ENCODE measurements at places on chromosomes 16 and 17.

DNA sequence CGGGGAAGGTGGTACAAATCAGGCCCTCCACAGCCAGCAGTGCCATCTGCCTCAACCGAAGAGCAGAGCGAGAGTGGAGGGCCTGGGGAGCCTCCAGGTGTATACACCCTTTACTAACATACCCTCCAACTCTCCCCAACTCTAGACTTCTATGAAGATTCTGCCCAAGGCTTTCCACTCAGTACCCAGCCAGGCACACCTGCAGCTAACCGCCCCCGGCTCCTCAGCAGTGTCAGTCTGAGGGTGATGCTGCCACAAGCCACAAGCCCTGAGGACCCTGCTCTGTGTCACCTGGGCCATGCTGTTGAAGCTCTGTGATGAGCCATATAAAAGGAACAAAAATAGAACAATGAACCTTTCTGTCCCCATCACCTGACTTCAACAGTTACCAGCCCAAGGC lies 3.8 kb downstream of the CENPV start:
- DNase-seq: no peak

GRCh38 chr17:52140601-52141000 lies 17.9 kb downstream of the CA10 start:
- no peak for DNase-seq

DNA sequence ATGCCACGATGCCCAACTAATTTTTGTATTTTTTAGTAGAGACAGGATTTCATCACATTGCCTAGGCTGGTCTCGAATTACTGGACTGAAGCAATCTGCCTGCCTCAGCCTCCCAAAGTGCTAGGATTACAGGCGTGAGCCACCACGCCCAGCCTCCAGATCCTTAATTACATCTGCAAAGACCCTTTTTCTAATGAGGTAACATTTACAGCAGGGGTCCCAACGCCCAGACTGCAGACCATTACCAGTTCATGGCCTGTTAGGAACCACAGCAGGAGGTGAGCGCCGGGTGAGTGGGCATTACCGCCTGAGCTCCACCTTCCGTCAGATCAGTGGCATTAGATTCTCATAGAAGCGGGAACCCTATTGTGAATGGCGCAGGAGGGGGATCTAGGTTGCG lies 4.0 kb upstream of the RAB11FIP4 start:
- DNase-seq: no peak

GRCh38 chr17:66604376-66604775 lies 230.5 kb upstream of the CACNG5 start:
- no peak for DNase-seq

GRCh38 chr17:82463925-82464566 lies 5.5 kb downstream of the NARF start:
- DNase-seq: no peak

- DNase-seq: no peak
Measured at GRCh38 chr16:840561-841454, 40.3 kb upstream of the GNG13 start.

- DNase-seq: no peak
Measured at GRCh38 chr17:64264891-64265290, 1.8 kb upstream of the TEX2 start.

DNA sequence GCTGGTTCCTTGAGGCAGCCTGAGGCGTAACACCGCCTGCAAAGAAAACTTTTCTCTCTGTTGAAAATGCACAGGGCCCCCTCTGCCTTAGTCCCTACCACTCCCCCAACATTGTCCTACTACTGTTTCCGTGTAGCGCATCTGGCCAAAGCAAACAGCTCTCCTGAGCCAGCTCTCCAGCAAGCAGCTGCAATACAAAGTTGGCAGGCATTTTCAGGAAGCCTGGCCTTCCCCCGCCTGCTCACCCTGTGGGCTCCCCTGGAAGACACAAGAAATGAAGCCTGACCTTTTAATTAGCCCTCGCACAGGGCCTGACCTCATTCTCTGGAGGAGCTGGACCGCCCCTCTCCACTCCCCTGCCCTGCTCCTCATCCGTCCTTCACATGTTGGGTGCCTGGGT lies 66.7 kb downstream of the SOX9 start:
- DNase-seq: no peak

GRCh38 chr16:75011634-75012307 lies 12.9 kb downstream of the ZNRF1 start:
- peak; percentile 37 for DNase-seq

DNA sequence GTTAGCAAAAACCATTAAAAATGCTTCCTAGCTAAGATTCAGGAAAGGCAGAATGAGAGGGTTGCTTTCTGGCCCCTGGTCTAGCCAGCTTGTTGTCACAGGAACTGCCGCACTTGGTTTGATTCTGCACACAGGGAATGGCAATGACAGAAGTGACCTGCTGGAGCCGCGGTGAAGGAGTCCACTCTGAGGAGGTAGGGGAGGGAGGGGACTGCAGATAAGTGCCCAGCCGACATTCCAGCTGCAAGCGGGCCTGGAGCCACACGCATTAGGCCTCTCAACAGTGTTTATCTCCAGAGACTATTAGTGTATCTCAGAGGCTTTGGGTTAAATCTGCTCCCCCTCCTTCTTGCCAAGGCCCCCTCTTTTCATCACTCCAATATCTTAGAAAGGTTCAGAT lies 38.6 kb downstream of the CDRT15 start:
- DNase-seq: no peak

DNA sequence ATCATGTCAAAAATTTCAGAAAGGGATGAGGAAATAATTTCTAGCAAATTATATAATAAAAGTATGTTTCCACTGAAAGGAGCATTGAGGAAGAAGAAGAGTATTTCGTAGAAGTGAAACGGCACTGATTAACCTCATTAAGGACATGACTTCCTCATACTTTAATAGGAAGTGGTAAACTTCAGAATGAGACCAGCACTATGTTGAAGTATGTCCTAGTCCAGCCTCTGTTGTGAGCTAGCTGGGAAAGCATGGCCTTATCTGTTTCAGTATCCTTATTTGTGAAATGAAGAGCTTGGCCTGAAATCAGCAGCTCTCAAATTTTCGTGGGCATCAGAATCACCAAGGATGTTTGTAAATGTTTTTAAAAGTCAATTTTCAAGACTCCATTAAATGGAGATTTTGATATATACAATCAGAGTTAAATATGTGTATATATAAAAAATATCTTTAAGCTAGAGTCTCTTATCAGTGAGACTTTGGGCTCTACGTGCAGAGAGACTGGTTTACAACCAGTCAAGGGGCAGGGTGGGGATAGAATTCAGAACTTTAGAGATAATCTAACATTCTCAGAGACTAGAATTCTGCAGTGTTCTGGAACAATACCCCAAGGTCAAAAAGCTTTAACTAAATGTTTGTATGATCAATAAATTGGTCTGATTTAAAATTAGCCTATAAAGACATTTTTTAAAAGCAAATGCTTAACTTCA lies 365.4 kb downstream of the CDH13 start:
- no peak for DNase-seq

GRCh38 chr17:2059547-2060384 lies 4.9 kb downstream of the HIC1 start:
- no peak for DNase-seq

- DNase-seq: no peak
Measured at GRCh38 chr17:47872651-47873161, 21.7 kb upstream of the SP6 start.

- no peak for DNase-seq
Measured at GRCh38 chr16:72927199-72928089, 120.5 kb downstream of the ZFHX3 start.

GRCh38 chr16:56354746-56355145 lies 70.6 kb downstream of the AMFR start:
- no peak for DNase-seq
